Endothelial cell (in vitro differentiated cells): ENCODE measurements at places on chromosomes 6 and 20.

GRCh38 chr6:9248133-9248532 lies 812.8 kb upstream of the SLC35B3 start:
- no peak for DNase-seq

- no peak for DNase-seq
Measured at GRCh38 chr20:33465481-33466302, 22.1 kb upstream of the SNTA1 start.

DNA sequence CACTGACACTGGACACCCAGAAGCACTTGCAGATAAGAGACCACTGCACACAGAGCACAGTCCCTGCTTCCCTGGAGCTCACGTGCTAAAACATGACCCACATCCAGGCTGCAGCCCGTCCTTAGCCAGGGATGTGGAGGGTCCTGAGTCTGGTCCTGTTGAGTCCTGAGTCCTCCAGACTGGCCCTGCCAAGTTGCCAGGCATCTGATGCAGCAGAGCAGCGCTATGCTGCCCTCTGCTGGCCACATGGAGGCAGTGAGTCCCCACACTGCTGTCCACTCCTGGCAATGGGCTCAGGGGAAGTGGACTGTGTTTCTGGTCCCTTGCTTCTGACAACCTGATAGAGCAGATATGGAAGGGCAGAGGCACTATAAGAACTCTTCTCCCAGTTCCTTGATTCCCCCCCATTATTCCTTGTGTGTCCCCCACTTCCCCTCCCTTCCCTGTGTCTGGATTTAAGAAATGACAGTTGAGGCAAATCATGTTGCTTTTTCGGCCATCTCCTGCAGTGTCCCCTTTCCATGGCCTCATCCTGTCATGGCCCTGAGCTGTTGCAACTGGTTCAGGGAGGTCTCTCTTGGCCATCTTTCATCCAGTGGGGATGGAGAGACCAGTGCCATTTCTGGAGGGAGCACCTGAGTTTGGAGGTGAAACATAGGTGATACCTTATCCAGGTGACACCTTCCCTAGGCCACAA lies 86.0 kb downstream of the DHX35 start:
- DNase-seq = peak; percentile 85

- no peak for DNase-seq
Measured at GRCh38 chr20:3994125-3994524, 21.2 kb downstream of the RNF24 start.

- DNase-seq = no peak
Measured at GRCh38 chr6:155130161-155130853, 133.5 kb upstream of the CLDN20 start.

- DNase-seq = no peak
Measured at GRCh38 chr6:8829796-8830195, 394.5 kb upstream of the SLC35B3 start.

GRCh38 chr6:572596-573265 lies 84.2 kb downstream of the HUS1B start:
- DNase-seq = no peak

DNA sequence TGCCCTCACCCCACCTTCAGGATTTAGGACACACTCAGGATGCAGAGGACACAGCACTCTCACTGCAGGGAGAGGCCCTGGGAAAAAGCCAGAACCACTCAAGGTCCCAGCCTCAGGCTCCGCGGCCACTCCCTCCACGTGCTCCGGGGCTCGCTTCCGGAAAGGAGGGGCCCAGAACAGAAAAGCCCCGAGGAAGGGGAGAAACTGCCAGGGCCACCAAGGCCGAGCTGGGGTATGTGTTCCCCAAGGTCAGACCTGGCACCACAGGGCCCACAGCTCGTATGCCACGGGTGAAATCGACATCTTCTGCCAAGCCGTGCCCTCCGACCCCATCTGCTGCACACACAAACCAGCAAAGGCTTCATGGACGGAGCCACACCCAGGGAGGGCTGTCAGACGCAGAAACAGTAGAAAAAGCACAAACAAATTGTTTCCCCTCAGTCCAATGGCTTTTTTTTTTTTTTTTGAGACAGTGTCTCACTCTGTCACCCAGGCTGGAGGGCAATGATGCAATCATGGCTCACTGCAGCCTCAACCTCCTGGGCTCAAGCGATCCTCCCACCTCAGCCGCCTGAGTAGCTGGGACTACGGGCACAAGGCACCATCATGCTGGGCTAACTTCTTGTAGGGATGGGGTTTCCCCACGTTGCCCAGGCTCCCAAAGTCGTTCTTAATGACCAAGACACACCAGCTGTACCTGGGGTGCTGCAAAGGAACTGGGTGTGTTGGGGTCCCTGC lies 33.4 kb downstream of the SLC2A4RG start:
- DNase-seq = no peak

- no peak for DNase-seq
Measured at GRCh38 chr20:58219342-58219700, 9.1 kb downstream of the ANKRD60 start.

DNA sequence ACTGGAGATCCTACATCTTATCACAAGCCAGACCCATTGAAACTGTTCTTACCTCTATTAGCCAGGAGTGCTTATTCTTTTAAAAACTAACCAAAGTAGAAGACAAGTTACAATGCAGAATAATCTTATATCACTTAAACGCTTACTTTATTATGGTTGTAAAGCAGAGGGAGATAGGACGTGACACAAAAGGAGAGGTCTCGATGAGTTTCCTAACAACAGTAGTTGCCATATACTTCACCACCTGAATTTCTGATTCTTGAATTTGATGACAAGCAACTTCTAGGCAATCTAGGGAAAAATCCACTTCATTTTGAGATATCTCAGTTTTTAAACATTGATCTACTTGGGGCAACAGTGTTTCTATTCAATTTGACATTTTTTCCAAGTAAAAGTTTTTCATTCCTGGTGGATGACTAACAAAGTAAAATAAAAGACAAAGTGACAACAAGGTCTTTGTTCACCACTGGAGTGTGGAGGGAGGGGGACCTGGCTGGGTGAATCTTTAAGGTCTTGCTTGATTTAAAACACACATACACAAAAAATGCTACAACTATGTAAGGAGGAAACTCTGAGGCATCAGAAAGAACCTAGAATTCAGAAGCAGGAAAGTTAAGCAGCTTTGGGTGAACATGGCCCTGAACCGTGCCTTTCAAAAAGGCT lies 110.9 kb downstream of the SMLR1 start:
- DNase-seq = no peak

GRCh38 chr6:31578184-31579118 lies 3.1 kb downstream of the TNF start:
- DNase-seq = no peak
